ENCODE measurements at places on chromosomes 16 and 17.

DNA sequence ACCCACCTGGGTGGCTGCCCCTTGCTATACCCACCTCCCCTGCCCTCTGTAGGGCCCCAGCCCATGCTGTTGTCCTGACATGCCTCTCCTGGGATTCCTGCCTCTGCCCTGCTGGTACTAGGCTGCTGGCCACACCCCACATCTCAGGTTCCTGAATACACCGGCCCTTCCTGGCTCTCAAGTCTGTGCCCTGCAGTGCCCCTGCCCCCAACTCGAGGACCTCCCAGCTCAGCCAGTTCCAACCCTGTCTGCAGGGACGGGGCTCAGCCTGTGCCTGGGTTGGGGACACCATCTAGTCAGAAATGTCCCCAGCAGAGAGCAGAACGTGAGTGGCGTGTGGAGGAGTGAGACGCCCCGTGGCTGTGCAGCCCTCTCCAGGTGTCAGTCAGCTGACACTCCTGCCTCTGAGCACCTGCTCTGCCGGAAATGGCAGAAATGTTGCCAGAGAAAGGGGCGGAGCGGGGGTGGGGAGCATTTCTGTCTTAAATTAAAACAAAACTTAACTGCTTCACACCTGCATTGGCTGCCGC is 28.7 kb downstream of the ACSF3 start:
- no peak for DNase-seq

DNA sequence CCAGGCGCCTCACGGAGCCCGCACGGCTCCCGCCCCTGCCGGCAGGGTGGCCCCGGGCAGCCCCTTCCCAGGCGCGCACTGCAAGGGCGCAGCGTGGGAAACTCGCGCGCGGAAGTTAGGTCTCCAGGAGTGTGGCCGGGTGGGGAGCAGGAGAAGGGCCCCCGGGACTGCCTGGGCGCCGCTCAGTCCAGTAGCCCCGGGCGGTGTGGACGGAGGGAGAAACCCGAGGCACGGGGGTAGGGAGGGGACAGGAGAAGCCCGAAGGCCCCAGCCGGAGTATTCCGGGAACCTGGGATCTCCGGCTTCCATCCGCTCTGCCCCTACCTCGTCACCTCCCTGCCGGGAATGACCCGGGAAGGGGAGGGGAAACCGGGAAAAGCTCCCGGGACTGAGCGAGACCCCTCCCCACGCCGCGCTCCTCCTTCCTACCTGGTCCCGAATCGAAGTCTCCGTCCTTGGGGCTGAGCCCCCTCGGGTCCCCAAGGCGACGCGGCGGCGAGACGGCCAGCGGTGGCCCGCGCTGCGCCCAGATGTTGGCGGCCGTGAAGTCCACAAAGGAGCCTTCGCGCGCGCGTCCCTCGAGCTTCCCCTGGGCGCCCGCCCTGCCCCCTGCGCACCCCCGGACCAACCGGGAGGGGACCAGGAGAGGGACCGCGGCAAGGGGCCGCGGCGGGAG is 418 bp downstream of the SOCS3 start:
- no peak for DNase-seq

- no peak for DNase-seq
Observed at GRCh38 chr17:497241-498034, 144.8 kb upstream of the RPH3AL start.

- no peak for DNase-seq
Observed at GRCh38 chr17:65794572-65794971, 233.1 kb upstream of the AXIN2 start.

DNA sequence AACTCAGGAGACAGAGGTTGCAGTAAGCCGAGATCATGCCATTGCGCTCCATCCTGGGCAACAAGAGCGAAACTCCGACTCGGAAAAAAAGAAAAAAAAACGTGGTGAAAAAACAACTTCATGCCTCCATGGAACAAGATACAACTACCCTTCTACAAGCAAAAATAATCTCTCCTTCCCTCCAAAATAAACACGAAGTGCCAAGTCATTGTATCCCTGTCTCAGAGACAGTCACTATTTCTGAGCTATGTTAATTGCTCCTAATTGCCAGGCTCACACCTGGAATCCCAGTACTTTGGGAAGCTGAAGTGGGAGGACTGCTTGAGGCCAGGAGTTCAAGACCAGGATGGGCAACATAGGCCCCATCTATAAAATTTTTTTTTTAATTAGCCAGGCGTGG is 19.0 kb upstream of the SLC16A5 start:
- DNase-seq = no peak

GRCh38 chr17:46157443-46158062 is 35.7 kb downstream of the KANSL1 start:
- DNase-seq = no peak

DNA sequence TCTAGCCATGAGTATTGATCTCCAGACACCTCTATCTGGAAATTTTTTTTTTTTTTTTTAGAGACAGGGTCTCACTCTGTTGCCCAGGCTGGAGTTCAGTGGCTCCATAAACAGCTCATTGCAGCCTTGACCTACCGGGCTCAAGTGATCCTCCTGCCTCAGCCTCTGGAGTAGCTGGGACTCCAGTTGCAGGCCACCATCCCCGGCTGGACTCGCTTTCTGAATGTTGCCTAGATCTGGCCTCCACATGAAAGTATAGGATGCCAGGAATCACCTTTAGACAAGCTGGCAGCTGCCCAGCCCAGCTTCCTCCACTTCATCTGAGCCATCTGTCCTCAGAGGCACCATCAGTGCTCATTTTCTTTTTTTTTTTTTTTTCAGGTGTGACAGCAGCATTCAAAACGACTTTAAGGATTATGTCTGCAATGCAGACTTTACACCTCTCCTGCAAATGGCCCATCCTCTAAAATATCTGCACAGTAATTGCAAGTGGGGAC is 6.4 kb upstream of the PRR14 start:
- DNase-seq = no peak

- no peak for DNase-seq
Observed at GRCh38 chr17:72021417-72022041, 99.3 kb upstream of the SOX9 start.

DNA sequence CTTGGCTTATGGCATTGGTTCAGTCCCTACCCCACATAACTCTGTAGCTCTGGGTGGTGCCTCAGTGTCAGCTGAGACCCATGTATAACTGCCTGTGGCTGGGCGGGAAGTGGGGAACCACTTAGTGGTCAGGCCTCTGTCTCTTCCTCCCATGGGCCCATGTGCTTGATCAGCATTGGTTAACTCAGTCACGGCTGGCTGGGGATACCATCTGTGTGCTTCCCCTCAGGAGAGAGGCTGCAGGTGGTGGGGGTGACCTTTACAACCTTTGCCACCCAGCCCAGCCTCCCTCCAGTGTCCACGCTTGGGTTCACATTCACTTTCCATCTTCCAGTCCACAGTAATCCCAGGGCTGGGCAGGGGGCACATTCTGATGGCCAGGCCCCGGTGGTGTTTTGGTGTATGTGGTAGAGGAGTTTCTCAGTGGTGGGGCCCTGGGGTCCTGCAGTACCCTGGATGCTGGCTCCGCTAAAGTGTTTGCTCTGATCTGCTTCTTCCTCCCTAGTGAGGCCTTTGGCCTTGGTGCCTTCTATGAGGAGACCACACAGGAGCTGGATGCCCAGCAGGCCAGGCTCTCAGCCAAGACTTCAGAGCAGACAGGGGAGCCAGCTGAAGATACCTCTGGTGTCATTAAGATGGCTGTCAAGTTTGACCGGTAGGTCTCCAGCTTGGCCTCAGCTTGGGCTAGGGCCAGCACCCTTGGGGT is 10.2 kb upstream of the NFATC3 start:
- no peak for DNase-seq

DNA sequence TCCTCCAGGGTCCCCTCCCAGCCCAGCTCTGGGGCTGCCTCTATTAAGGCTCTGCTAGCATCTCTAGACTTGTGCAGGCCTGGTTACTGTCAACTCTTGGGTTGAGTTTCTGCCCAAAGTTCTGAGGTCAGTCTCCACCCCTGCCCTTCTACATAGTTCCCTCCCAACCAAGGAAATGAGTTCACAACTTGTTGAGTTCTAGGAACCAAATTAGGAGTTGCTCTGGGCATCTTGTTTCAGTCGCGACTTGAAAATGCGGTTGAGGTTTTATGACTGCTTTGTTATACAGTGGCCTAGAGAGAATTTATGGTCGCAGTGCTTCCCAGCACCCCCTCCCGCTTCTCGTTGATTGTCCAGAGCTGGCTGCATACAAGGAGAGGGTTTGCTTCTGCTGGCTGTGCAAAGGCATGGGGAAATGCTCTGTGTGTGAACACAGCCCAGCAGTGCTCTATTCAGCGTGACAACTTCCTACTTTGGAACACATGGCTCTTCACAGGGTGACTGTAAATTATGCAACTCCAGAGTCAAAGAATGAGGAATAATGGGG is 20.2 kb downstream of the GNAO1 start:
- DNase-seq = no peak

DNA sequence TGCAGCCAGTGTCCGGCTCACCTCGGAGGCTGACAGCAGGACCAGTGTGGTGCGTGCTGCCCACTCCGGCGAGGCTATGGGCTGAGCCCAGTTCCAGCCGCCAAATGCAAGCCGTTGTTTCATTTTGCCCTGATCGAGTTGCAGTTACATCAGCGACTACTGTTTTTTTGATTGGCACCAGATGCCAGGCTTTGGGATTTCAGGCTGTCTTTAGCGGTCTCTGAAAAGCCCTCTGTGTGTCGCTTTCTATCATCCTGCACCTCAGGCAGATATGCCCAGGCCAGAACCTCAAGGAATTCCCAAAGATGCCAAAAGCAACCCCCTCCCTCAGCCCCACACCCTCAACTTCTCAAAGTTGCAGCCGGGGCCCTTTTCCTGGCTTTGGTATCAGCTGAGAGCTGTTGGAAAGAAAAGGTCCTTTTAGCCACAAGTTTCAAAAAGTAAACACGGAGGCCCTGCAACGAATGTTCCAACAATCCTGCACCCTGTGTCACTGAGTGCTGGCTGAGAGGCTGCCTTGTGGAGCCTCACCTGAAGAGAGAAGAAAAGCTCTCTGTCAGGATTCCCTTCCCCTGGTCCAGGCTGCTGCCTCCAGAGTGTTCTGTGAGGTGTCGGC is 58.9 kb downstream of the WWP2 start:
- DNase-seq = no peak

GRCh38 chr16:23410176-23410575 is 42.8 kb downstream of the COG7 start:
- no peak for DNase-seq

GRCh38 chr17:40722241-40722640 is 18.7 kb upstream of the KRT24 start:
- no peak for DNase-seq

DNA sequence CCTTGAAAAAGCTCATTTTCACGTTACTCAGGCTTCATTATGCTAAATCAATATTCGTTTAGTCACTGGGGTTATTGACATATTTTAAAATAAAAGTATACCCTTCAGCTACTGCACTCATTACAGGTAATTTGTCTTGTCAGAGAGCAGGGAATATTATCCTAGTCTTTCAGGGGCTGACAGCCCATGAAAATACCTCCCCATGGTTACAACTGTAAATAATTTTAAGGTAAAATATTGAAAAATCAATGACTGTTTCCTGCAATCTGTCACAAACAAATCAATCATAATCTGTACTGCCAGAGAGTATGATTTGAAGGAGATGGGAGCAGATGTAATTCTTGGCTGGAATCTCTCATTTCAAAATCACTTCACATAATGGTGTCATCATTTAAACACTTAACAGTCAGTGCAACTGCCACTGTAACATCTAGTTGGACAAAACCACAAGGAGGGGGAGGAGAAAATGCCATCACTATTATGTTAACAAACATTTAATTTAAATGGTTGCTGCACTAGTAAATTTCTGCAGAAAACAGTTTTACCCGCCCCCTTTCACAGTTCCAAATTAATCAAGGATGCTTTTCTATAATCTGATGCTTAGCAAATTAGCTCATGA is 9.3 kb upstream of the IRX5 start:
- DNase-seq = no peak

DNA sequence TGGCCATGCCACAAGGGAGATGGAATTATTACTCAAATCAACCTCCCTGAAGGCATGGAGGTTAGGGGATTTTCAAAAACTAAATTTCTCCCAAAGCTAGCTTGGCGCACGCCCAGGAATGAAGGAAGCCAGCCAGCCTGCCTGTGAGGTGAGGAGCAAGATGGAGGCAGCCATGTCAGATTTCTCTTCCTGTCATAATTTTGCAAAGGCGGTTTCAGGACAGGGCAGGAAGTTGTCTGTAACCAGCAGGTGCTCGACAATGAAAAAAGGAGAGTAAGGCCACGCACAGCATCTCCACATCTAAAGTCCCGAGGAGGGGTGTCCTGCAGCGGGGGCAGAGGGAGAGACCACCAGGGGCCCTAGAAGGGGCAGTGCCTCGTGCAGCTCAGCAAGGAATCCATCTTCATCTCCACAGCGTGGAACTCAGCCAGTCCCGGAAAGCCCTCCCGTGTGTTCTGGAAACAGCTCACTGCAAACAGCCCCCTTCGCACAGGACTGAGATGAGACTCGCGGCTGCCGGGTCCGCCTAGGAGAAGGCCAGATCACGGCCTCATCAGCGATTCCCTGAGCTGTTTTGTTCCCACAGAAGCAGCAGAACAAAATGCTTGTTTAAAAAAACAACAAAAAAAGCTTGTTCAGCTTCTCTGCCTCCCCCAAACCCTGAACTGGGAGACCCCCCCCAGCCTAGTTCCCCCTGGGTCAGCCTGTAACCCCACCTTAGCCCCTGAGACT is 47.8 kb downstream of the SLC7A5 start:
- DNase-seq = no peak

- DNase-seq = no peak
Observed at GRCh38 chr17:49016775-49017463, 19.7 kb downstream of the IGF2BP1 start.

- DNase-seq = no peak
Observed at GRCh38 chr17:74619077-74619673, 4.4 kb downstream of the CD300E start.

DNA sequence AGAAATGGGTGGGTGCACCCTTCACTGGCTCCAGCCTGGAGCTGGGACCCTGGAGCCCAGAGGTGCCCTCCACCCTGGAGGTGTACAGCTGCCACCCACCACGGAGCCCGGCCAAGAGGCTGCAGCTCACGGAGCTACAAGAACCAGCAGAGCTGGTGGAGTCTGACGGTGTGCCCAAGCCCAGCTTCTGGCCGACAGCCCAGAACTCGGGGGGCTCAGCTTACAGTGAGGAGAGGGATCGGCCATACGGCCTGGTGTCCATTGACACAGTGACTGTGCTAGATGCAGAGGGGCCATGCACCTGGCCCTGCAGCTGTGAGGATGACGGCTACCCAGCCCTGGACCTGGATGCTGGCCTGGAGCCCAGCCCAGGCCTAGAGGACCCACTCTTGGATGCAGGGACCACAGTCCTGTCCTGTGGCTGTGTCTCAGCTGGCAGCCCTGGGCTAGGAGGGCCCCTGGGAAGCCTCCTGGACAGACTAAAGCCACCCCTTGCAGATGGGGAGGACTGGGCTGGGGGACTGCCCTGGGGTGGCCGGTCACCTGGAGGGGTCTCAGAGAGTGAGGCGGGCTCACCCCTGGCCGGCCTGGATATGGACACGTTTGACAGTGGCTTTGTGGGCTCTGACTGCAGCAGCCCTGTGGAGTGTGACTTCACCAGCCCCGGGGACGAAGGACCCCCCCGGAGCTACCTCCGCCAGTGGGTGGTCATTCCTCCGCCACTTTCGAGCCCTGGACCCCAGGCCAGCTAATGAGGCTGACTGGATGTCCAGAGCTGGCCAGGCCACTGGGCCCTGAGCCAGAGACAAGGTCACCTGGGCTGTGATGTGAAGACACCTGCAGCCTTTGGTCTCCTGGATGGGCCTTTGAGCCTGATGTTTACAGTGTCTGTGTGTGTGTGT is 46.8 kb downstream of the IL21R start:
- DNase-seq = no peak

- DNase-seq = no peak
Observed at GRCh38 chr16:9661336-9662017, 520.8 kb downstream of the GRIN2A start.

- no peak for DNase-seq
Observed at GRCh38 chr17:17701112-17701511, 19.9 kb downstream of the RAI1 start.

GRCh38 chr17:5050278-5050677 is 15.1 kb upstream of the SLC52A1 start:
- DNase-seq = no peak

Measured in urinary bladder (tissue), 4 donors.